Left forelimb (tissue), 1 donor: ENCODE measurements at places on chromosomes 3 and 15.

DNA sequence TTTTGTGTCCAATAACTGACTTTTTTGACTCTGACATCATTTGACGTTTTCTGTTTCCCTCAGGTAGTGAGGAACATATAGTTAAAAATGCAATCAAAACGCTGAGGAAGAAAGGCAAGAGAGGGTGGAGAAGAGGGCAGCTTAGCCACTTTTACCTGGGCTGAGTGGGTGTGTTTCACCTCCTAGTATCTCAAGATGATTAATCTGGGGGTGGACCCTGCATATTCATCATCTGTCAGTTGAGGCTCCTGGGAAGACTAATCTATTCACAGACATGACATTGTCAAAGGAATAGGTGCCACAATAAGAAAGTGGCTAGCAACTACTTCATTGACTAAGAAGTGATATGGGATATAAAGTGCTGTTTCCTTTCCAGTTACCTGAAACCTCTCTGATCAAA, 331.5 kb upstream of the RARB start:
- no peak for DNase-seq

GRCh38 chr3:141333836-141334626, 34.3 kb upstream of the ZBTB38 start:
- no peak for DNase-seq

- no peak for DNase-seq
Measured at GRCh38 chr15:57203906-57204305, 172.4 kb upstream of the CGNL1 start.

DNA sequence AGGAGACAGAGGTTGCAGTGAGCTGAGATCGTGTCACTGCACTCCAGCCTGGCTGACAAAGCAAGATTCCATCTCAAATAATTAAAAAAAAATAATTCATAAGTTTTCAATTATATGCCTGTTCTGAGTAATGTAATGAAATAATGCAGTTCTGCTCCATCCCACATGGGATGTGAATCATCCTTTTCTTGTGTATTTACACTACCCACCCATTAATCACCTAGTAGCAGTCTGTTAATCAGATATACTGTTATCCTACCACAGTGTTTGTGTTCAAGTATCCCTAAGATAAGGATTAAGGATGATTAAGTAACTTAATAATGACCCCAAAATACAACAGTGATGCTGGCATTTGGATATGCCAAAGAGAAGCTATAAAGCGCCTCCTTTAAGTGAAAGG, 38.8 kb downstream of the PIGB start:
- no peak for DNase-seq

GRCh38 chr15:90845201-90845949, 23.0 kb upstream of the FURIN start:
- DNase-seq = no peak

GRCh38 chr3:48845170-48845569, 2.5 kb downstream of the PRKAR2A start:
- no peak for DNase-seq

- no peak for DNase-seq
Measured at GRCh38 chr3:55194376-55194775, 266.5 kb upstream of the LRTM1 start.

- peak; percentile 91 for DNase-seq
Measured at GRCh38 chr3:45592830-45593707, 1.5 kb upstream of the LIMD1 start.

- DNase-seq = peak; percentile 68
Measured at GRCh38 chr3:138443521-138444503, 9.4 kb downstream of the ESYT3 start.

DNA sequence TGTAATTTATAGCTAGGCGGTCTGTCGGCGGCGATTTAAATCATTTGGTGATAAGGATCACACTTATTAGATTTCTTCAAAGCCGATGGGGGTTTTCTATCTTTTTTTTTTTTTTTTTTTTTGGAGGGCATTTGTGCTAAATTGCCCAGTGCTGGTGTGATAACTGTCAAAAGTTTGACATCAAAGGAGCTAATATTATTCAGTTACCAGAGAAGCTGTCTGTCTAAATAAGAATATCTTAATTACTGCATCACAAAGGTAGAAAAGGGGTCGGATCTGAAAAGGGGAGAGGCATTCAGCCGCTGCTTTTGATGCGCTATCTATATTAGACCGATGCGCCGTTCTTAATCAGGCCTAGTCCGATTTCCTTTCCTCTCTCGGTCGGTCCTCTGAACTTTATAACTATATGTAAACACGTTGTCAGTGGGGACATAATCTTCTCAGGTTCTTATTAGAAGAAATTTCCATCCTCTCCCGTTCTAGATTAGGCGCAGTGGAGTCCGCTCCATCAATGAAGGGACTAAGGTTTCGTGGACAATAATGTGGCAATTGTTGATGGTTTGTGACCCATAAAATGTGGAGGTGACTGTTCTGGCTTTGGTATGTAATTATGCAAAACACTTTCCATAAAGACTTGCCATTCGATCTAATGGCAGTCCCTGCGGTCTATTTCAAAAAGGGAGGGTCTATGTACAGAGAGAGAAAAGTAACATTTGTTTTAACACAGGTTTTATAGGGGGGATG, 31.7 kb downstream of the NR2F2 start:
- DNase-seq = no peak

GRCh38 chr15:88838667-88839066, 35.4 kb downstream of the ACAN start:
- no peak for DNase-seq

- DNase-seq = no peak
Measured at GRCh38 chr15:36414670-36415069, 164.8 kb upstream of the CDIN1 start.

GRCh38 chr3:4939276-4939675, 40.0 kb upstream of the BHLHE40 start:
- no peak for DNase-seq

GRCh38 chr15:88299497-88299896, 43.0 kb upstream of the NTRK3 start:
- no peak for DNase-seq

- no peak for DNase-seq
Measured at GRCh38 chr3:99128235-99128634, 226.7 kb upstream of the DCBLD2 start.

GRCh38 chr3:141367038-141367730, 1.1 kb upstream of the ZBTB38 start:
- DNase-seq = no peak

- no peak for DNase-seq
Measured at GRCh38 chr3:149454746-149455145, 19.8 kb upstream of the TM4SF4 start.

- no peak for DNase-seq
Measured at GRCh38 chr3:17979911-17980310, 237.5 kb upstream of the TBC1D5 start.

- no peak for DNase-seq
Measured at GRCh38 chr3:140151321-140151720, 216.3 kb downstream of the CLSTN2 start.

DNA sequence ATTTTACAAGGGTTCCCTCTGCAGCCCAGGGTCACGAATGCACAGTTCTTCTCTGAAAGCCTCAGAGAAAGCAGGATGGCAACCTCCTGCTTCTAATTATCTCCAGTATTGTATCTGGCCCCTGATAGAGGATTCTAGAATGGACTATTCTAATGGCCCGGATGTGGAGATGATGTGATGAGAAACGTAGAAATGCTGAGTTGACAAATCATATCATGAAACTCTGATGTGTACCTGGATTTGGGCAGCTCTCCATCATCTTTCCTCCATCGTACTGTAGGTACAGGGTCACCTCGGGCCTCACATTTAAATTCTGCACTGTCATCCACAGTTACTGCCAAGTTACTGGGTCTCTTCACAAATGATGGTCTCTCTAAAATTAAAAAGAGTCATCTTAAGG, 1050.8 kb downstream of the ROBO1 start:
- DNase-seq = no peak

DNA sequence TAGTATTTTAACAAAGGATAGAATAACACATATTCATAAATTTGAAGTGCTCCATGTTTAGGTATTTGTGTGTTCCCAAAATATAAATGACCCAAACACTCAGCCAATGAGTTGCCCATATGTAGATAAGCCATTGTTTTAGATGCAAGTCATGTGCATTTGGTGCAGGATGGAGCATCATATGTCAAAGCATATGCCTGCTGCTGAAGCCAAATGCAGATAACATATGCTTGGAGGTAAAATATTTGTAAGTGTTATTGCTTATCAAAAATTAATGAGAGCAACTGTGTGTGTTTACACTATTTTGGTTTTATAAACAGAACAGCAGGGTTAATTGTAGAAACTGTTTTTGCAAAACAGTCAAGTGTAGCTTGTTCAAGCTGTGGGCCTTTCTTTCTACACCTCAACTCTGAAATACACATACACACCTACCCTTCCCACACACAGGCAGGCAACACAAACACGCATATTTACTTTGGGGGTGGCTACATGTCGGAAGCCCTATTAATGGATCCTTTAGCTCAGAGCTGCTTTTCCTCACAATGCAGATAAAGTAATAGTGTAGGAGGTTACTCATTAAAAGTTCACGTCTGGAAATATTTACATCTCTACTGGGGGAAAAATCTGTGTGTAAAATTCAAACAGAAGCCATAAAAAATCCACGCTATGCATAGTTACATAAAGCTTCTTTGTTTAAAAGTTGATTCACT, 521.4 kb downstream of the ZNF385D start:
- no peak for DNase-seq

GRCh38 chr3:191296041-191296541, 33.1 kb upstream of the CCDC50 start:
- no peak for DNase-seq

DNA sequence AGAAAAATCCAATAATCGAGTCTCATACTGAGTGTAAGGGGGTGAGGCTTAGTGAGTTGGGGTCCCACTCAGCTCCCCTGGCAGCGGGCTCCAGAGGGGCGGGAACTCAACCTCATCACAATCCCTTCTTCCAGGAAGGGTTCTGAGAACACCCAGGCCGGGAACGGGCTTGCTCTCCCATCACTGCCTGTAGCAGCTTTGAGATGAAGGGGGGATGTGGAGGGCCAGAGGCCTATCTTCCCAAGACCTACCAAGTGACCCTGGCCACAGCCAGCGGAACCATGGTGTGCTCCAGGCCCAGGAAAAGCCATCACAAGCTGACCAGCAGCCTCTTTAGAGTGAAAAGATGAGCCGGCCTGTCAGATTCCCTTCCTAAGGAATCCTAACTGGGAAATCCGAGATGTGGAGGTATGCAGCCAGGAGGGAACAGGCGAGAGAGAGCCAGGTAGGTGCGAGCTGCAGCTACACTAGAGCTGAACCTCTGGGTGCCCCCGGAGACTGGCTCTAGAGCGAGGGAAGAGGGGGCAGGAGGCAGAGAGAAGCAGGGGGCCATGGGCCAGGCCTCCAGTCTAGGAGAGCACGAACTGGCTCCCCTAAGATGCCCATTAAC, 18.5 kb downstream of the GRAMD2A start:
- peak; percentile 41 for DNase-seq

GRCh38 chr15:90681056-90681455, 36.1 kb upstream of the BLM start:
- no peak for DNase-seq

- DNase-seq = no peak
Measured at GRCh38 chr3:32147933-32148332, 41.5 kb downstream of the GPD1L start.

GRCh38 chr3:114122027-114122709, 56.7 kb downstream of the DRD3 start:
- DNase-seq = no peak

GRCh38 chr15:99455789-99456160, 110.0 kb upstream of the MEF2A start:
- DNase-seq = peak; percentile 47

- DNase-seq = no peak
Measured at GRCh38 chr15:67405208-67406191, 115.4 kb upstream of the C15orf61 start.

DNA sequence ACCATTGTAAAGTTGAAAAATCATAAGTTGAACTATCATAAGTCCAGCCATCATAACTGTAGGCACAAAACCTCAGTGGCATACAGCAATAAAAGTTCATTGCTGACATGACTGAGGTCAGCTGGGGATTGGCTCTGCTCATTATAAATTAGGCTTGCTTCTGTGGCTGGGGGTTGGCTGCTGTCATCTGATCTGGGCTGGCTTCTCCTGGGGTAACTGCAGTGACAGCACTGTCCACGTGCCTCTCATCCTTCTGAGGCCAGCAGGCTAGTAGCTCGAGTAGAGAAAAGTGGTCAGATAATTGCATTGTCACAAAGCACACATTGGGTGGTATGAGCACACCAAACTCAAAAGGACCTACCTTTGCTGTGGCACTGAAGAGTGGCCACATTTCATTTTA, 31.3 kb downstream of the CMTM7 start:
- DNase-seq = no peak

- no peak for DNase-seq
Measured at GRCh38 chr15:89370120-89370977, 35.7 kb upstream of the POLG start.

GRCh38 chr3:31770822-31771326, 210.2 kb downstream of the OSBPL10 start:
- DNase-seq = no peak

GRCh38 chr15:86591994-86592735, 512.5 kb downstream of the AGBL1 start:
- DNase-seq = no peak

DNA sequence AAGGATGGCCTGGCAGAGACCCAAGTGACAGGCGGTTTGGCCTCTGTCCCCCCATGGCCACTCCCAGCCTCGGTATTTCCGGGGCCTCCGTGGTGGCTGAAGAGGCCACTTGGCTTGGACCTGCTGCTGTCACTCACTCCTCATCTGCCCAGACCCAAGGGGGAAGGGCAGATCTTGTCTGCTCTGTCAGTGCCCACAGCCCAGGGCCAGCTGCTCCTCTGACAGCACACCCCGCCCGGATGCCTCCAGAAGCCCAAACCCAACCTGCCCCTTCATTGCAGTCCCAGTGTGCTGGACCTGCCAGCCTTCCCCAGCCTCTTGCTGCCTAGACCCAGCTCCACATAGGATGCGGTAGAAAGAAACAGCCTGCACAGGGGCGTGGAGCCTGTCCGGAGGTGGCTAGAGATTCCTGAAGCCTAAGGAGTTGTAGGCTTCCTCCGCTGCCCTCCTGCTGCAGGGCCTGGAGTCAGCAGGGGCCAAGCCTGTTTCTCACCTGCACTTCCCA, 52.0 kb downstream of the MAGEF1 start:
- peak; percentile 82 for DNase-seq

DNA sequence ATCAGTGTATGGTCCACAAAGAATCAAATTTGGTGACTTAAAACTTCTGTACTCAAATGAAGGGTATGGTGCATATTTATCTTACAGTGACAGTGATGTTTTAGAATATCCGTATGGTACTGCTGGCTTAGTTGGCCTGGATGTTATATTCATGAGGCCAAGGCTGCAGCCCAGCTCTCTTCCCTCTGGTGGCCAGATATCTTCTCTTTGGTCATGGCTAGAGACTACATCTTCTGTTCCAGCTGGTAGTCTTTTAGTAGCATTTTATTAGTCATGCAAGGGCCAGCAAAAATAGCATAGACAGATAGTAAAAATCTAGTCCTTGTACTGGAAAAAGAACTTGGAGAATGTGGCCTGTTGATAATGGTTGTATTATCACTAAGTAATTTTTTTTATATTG, 124.0 kb upstream of the ROPN1 start:
- DNase-seq = no peak

GRCh38 chr3:183259621-183260020, 6.6 kb downstream of the B3GNT5 start:
- DNase-seq = no peak

GRCh38 chr3:126350502-126351085, 6.6 kb downstream of the KLF15 start:
- no peak for DNase-seq
